ENCODE measurements at places on chromosomes 13 and 19.

DNA sequence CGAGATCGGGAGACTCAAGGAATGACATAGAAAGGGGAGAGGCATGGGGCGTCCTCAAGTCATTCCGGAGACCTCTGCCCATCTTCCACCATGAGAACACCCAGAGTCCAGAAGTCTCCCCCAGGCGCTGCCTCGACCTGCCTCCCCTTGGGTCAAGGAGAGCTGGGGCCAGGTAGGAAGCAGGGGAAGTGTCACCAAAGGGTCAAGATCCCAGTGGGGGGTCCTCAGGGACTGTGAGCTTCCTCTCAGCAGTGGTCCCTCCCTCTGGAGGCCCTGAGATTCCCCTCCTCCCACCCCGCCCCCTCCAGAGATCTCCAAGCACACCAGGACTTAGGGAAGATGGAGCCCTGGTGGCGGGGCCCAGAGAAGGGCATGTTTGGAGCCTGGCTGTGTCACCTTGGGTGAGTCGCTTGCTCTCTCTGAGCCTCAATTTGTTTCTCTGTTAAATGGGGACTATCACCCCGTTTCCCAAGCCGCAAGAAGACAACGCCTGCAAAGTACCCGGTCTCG, 919 bp downstream of the DACT3 start:
- no peak for DNase-seq

GRCh38 chr19:15129856-15130585, 22.8 kb downstream of the SYDE1 start:
- DNase-seq, result peak; percentile 41

DNA sequence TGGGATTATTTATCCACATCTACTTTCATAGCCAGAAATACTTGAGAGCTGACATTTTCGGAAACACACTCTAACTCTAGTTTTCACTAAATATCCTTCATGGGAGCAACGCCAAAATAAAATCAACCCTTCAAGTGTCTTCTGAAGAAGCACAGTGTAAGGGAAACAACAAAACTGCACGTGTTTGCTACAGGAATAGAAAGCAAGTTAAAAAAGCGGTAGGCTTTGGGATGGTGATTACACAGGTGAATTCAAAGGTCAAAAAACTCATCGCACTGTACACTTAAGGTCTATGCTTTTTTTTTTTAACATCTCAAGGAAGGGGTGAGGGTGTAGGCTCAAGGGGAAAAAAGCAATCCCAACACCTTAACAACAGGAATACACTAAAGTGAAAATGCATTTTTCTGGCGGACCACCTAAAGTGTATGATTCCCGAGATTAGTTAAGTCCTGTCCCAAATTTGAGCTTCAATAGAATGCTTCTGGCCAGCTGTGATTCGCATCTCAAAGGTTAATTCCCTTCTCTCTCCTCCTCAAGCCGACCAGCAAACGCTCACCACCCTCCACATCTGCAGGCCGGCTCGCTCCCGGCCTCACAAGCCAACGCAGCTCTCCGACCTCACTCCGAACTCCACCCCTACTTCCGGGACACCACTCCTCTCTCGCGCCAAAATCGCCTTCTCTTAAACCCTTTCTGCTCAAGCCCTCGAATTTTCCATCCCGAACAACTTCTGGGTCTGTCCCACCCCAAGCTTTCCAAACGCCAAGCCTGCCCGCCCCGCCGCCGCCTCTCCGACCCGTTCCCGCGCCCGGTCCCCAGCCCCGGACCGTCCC, 1.1 kb downstream of the ARGLU1 start:
- DNase-seq, result peak; percentile 42

- DNase-seq, result no peak
These were observed 2.4 kb downstream of the ZNF85 start for GRCh38 chr19:20925481-20925880.

- DNase-seq, result no peak
These were observed 195.5 kb downstream of the ZNF536 start for GRCh38 chr19:30567536-30568232.

DNA sequence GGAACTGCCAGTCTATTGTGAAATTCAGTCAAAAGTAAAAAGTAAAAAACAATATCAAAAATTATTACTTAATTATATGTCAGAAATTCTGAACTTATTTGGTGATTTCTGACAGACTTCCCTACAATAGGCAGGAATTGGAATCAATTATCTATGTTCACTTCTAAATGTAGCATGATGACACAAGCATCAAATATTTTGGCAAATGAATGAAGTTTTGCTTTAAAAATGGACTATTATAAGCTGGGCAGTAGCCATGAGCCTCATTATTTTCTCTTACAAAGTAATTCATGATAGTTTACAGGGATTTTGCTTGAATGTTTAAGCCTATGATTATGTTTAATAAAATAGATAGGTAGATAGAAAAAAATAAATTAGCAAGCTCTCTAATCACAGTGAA, 582.6 kb downstream of the SLITRK6 start:
- DNase-seq, result no peak

DNA sequence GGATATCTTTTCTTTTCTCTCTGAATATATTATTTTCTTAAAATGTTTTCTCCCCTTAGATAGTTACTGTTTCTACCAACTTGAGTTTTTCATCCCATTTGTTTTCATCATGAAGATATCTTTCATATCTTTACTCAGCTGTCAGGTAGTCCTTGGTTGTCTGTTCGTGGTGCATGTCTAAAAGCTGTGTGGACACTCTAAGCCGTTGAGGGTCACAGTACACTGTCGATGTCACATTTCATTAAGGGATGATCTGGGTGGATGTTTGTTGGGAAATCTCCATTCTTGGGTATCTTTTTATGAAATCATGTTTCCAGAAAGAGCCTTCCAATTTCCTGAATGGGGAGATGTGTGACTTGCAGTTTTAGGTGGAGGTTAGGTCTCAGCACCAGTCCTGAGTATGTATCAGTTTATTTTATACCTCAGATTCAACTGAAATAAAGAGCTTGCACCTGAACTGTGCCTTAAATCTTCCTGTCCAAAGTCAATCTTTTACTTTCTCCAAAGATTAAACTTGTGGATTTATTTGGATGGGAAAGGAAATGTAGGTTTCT, 23.2 kb downstream of the ZMYM2 start:
- DNase-seq, result no peak

DNA sequence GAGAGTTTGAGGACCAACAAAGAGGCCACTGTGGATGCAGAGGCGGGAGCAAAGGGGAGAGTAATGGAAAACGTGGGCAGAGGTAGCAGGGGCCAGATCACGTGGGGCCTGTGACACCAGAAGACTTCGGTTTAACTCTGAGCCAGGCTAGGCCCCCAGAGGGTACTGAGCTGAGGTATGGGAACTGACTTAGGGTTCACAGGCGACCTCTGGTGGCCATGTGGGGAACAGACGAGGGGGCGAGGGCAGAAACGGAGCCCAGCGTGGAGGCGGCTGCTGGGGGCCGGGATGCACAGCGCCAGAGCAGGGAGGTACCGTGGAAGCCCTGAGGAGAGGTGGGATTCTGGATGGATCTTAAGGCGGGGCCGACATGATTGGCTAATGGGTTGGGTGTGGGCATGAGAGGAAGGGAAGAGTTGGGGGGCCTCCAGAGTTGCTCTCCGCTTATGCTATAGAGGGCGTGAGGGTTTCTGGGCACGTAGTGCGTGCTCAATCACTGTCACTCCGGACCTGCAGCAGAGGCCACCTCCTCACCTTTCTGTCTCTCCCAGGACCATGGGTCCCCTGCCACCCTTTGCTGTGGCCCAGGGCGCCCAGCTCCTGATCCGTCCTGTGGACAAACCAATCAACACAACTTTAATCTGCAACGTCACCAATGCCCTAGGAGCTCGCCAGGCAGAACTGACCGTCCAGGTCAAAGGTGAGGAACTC, 13.7 kb downstream of the PVR start:
- peak; percentile 68 for DNase-seq

- no peak for DNase-seq
These were observed 14.5 kb downstream of the SLC46A3 start for GRCh38 chr13:28704282-28704681.

DNA sequence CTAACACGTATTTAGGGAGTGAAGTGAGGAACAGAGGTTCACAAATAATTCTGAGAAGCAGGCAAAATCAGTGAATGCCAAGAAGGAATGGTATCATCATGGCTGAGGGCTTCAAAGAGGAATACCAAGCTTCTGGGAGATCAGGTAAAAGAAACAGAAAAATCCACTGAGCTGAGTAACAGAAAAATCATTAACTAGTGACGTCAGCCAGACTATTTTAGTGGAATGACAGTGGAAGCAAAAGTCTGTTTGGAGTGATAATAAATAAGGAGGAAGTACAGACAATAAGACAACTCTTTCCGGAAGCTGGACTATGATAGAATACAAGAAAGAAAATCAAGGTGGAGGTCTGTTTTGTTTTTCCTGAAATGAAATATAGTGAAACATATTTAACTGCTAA, 83.5 kb downstream of the SACS start:
- DNase-seq, result no peak

- DNase-seq, result no peak
These were observed 7.7 kb downstream of the YIPF2 start for GRCh38 chr19:10920781-10921180.

- DNase-seq, result no peak
These were observed 33.6 kb downstream of the TSHZ3 start for GRCh38 chr19:31315652-31316051.

DNA sequence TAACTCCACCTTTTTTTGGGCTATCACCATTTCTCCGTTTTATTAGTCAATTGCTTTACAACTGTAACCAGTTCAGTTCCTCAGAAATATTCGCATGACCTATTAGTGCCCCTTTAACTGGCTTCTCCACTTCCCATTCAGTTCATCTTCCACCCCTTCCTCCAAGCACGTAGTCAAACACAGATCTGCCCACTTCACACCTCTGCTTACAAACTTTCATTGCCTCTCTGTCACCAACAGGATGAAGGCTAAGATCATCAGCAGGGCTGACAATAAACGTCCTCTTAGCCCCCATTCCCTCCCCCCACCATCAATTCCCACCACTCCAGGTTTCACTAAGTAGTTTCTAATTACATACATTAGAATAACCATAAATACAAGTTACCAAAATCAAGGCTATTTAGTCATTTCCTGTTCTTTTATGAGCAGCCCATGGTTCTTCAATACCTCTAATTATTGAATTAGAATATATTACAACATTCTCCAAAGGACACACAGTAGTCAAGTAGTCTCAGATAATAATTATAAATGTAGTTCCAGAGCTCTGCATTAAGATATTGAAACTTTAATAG, 95.7 kb downstream of the SPRY2 start:
- DNase-seq, result no peak

DNA sequence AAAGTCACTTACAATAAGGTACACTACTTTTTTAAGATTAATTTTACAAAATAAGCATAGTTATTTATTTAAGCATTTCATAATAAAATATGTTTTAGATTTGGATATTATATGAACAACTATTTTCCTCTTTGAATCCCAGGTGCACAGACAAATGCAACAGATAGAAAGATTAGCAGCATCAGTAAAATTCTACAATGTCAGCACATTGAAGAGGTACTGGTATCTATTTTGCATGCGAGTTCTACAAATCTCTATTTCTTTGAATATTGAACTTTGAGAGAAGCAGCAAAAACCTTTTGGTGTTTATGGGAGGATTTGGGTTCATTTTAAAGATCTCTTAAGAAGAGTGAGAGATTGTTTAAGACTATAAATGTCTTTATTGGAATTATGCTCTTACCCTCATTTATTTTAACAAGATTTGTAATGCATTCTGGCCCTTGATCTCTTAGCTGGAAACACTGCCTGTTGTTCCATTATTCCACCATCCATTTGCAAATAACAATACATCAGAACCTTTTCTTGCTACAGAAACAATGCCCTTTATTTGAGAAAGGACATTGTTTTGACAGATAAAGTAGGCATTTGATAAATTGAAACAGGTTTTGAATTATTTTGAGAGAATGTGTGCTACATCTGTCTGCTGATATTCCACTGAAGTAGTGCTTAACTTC, 558.8 kb upstream of the KLHL1 start:
- DNase-seq, result no peak

- DNase-seq, result no peak
These were observed 140.2 kb downstream of the KLF5 start for GRCh38 chr13:73198991-73199411.

GRCh38 chr13:40336228-40337221, 329.9 kb downstream of the FOXO1 start:
- DNase-seq, result no peak

- peak; percentile 65 for DNase-seq
These were observed 14.1 kb downstream of the KLF2 start for GRCh38 chr19:16338470-16339360.

GRCh38 chr13:111080642-111081041, 34.5 kb upstream of the ARHGEF7 start:
- no peak for DNase-seq

- no peak for DNase-seq
These were observed 7.2 kb downstream of the ABHD13 start for GRCh38 chr13:108225440-108225839.

GRCh38 chr13:59865398-59865797, 298.3 kb downstream of the DIAPH3 start:
- no peak for DNase-seq

DNA sequence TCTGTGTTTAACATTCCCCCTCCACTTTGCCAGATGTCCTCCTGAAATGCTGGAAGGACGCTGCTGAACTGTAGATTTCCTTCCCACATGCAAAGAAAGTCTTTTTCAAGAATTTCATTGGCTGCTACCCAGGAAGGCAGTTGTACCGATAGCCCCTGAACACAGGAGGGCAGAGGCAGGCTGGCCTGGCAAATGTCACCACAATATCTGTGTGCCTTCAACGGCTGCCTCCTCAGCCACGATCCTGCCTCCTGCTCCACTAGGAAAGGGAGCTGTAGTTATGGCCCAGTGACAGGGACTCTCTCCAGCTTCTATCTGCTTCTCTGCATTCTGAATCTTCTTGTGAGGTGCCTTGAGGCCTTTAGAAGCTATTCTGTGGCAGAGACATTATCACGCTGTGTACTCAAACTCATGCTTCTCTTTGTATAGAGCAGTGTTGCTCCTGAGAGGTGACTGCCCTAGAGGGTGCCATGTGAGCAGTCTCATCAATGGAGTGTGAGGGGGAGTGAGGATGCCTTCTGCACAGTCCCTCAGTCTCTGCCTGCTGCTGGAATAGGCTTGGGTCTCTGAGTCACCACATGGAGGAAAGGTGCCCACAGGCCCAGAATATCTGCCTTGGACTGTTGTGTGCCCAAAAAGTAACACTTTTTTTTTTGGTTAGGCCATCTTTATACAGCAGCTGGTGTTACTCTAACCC, 279.8 kb downstream of the DNAJC15 start:
- no peak for DNase-seq

DNA sequence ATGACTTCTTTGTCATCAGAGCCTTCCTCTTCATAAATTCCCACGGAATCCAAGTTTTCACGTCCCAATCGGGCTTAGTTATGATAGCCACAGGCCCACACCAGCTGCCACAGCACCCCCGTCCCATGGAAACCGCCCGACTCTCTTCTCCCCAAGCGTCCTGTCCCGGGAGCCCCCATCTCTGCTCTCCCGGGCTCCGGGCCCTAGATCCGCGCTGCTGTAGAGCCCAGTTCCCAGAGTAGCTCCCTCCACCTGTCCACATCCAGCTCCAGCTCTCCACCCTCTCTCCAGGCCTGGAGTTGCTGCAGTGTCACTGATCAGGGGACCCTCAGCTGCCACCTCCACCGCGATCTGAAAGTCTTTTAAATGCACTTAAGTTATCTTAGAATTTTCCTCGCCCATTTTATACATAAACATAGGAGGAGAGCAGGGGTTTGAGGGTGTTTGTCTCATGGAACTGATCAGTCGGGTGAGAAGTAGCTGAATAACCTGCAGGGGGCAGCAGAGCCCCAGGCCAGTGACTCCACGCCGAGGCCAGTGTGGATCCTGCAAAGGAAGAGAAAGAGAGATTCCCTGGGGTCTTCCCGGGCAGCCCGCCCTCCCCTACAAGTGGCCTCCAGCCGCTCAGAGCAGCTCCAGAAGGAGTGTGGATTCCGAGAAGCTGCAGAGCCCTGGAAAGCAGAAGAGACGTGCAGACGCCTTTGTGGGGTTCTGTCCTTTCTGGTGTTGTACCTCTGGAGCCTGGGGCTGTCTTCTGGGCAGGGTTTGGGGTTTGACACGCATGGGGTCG, 1.1 kb upstream of the ZNF763 start:
- peak; percentile 74 for DNase-seq
